ENCODE measurements at places on chromosomes 12 and 14.

DNA sequence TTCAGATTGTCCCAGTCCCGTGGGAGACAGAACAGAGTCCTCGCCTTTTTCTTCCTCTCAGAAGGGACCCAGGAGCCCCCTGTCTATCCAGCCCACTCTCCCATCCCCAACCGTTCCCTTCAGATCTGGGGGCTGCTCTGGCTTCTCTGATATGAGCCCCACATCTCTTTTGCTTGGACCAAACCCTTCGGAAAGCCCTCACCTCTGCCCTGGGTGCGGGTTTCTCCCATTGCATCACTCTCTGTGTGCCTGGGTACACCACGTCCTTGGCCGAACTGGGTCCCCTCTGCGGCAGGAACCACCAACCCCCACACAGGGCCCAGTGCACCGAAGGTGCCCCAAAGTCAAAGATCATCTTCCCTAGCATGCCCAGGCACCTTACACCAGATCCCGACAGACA is 87.8 kb downstream of the DICER1 start:
- no peak for DNase-seq

- DNase-seq, result peak; percentile 45
Measured at GRCh38 chr12:53047221-53048032, 2.4 kb upstream of the TNS2 start.

GRCh38 chr14:101195309-101195901 is 291.9 kb upstream of the RTL1 start:
- no peak for DNase-seq

- DNase-seq, result no peak
Measured at GRCh38 chr12:92064422-92064821, 81.2 kb downstream of the BTG1 start.

- DNase-seq, result no peak
Measured at GRCh38 chr12:99658671-99659349, 11.3 kb downstream of the GARIN6 start.

DNA sequence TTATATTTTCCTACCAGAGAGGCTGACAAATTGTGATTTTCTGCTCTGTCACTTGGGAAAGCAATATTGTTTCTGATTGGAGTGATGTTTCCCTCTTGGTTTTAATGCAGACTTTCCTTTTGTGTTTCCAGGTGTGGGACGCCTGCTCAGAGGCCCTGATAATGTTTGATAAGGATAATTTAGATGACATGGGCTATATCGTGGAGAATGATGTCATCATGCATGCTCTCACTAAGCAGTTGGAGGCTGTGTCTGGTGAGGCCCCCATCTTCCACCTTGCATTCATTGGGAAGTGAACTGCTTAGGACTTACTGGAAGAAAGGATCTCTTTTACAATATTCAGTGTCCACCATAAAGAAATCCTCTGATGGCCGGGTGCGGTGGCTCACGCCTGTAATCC is 5.6 kb downstream of the COQ6 start:
- no peak for DNase-seq

DNA sequence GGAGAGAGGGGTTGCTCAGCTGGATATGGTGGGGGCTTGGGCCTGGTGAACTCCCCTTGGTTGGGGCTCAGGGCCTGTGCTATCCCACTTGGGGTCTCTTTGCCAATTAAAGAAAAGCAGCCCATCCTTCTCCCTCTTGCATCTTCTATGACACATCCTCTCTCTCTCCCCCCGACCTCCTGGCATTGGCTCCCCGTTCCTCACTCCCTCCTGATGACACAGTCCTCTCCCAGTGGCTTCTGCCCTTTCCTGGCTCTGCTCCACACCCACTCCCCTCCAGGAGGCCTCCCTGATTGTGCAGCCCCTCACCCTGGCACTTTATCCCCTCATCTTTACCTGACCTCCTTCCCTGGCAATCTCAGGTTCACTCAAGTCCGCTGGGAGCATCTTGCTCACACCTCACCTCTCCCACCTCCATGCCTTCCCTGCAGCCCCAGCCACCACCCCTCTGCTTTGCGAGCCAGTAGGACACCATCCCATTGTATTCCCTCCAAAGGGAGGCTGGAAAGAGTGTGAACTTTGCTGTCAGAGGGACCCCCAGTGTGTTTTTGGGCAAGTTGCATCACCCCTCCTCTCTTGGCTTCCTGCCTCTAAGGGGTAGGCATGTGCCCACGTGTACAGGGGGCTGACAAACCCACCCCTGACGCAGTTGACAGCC is 10.7 kb downstream of the KRT80 start:
- no peak for DNase-seq

GRCh38 chr12:49631336-49631907 is 8.1 kb downstream of the PRPF40B start:
- no peak for DNase-seq

DNA sequence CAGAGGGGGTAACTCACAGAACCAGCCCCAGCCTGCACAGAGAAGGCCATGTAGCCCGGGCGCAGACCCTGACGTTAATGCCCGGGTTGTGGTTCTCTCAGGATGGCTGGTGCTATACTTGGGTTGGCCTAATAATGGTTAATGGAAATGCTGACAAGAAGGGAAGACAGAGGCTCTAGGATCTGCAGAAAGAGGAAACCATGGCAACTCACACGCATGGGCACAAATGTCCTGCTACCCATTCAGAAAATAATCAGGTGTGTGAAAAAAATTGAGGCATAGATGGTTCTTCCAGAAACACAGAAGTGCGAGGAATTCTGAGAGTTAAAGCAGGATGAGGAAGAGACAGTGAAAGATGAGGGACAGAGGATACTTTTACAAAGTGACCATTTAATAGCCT is 33.8 kb downstream of the APPL2 start:
- no peak for DNase-seq

DNA sequence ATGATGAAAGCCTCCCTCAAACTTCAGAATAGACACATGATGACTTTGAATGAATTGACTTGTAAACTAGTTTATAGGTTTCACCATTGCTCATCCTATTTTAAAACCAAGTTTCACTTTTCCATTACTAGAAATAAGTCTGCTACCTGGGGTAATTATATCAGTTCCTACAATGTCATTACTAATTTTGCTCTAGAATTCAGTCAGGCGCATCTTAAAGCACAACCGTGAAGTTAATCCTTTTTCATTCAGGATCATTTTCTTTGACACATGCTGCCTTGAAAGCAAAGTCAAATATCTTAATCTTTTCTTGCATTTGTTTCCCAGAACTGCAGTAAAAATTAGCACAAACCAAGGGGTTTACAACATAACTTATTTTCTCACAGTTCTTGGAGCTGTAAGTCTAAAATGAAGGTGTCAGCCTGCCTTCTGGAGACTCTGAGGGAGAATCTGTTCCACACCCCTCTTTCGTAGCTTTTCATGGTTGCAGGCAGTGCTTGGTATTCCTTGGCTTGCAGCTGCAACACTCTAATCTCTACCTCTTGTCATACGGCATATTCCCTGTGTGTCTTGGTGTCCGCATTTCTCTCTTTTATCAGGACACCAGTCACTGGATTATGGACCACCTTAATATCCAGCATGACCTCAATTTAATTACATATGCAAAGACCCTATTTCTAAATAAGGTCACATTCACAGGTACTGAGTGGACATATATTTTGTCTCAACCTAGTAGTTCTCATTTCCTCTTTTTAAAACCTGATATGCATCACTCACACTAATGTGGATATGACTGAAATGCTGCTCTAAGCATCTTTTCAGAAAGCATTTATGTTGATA is 114.3 kb upstream of the PDZRN4 start:
- no peak for DNase-seq

GRCh38 chr12:85956081-85956480 is 82.0 kb downstream of the NTS start:
- DNase-seq, result no peak

DNA sequence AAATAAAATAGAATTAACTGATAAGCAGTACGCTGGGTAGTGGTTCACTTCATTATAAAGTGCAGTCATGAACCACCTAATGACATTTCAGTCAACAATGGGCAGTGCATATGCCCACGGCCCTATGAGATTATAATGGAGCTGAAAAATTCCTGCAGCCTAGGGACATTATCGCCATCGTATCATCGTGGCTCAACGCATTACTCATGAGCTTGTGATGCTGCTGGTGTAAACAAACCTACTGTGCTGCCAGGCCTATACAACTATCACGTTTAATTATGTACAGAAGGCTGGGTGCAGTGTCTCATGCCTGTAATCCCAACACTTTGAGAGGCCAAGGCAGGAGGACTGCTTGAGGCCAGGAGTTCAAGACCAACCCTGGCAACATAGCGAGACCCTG is 62.3 kb upstream of the TMEM263 start:
- no peak for DNase-seq

GRCh38 chr12:116595186-116595585 is 36.0 kb downstream of the MAP1LC3B2 start:
- no peak for DNase-seq

- DNase-seq, result no peak
Measured at GRCh38 chr12:69055706-69056105, 122.7 kb upstream of the CPM start.

DNA sequence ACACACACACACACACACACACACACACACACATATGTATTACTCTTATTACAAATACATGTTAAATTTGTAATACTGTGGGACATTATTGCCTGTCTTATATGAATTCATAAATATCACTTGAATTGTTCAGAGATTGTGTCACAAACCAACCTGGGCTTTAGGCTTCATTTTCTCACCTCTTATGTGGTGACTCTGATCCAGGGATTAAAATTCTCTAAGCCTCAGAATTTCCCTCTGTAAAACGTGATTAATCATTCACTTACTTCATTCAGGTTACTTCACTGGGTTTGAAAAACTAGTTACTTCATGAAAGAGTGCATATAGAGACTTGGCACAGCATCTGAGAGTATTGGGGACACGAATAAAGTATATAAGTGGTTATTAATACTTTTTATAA is 240.3 kb upstream of the PDZRN4 start:
- no peak for DNase-seq

- peak; percentile 18 for DNase-seq
Measured at GRCh38 chr12:89862511-89863445, 154.1 kb upstream of the ATP2B1 start.

- no peak for DNase-seq
Measured at GRCh38 chr14:106826833-106827369, 1300.5 kb downstream of the TMEM121 start.

DNA sequence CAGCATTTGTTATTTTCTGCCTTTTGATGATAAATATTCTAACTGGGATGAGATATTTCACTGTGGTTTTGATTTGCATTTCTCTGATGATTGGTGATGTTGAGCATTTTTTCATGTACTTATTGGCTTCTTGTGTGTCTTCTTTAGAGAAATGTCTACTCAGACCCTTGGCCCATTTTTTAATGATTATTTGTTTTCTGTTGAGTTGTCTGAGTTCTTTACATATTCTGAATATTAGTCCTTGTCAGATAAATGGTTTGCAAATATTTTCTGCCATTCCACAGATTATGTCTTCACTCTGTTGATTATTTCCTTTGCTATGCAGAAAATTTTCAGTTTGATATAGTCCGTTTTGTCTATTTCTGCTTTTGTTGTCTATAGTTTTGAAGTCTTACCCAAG is 317.0 kb downstream of the CEP128 start:
- DNase-seq, result no peak
